Caki2 (cell line): ENCODE measurements at places on chromosomes 16 and 17.

GRCh38 chr17:78715000-78715771 lies 66.9 kb downstream of the CYTH1 start:
- DNase-seq = no peak

DNA sequence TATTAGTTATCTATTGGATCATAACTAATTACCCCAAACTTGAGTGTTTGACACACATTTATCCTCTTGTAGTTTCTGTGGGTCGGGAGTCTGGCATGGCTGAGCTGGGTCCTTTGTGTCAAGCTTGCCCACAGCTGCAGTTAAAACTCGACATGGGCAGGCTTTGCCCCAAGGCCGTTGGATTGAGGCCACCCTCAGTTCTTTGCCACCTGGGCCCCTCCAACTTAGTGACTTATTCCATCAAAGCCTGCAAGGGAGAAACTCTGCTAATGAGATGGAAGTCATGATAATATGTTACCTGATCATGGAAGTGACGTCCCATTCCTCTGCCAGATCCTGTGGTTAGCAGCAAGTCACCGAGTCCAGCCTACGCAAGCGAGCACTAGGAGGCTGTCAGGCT lies 17.2 kb downstream of the TBCD start:
- no peak for DNase-seq

DNA sequence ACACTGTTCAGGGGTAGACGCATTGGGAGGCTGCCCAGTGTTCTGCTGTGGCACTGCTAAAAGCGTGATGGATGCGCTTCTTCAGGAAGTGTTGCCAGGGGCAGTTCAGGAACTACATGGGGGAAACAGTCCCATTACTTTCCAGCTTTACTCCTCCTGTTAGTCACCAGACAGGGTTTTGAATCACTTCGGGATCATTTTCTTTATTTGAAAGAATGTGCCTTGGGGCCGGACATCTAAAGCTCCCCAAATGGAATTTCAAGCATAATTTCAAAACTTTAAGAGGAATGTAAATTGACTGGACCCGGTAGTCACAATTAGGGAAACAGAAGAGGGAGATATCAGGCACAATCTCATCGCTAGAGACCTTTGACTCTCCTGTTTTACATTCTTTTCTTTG lies 1.3 kb upstream of the KRTAP2-1 start:
- no peak for DNase-seq

DNA sequence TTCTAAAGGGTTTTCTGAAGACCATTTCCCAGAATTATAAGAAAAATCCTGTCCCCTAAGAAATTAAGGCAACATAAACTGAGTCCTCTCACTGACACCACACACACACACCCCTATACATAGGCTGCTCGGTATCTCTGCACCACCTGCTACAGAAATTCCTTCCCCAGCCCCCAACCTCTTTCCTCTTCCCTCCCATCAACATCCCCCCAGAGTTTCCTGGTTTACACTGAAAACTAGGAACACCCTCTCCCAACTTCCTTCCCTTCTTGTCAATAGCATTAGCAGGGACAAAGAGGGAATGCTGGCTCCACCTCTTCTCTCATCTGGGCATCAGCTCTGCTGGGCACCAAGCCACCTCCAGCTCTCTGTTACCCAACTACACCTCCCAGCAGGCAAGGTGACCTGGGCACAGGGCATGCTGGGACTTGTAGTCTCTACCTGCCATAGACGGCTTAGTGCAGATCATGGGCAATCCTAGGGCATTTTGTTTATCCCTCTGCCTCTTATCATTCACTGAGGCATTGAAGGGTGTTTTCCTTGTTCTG lies 15.7 kb downstream of the CAVIN1 start:
- peak; percentile 70 for DNase-seq

DNA sequence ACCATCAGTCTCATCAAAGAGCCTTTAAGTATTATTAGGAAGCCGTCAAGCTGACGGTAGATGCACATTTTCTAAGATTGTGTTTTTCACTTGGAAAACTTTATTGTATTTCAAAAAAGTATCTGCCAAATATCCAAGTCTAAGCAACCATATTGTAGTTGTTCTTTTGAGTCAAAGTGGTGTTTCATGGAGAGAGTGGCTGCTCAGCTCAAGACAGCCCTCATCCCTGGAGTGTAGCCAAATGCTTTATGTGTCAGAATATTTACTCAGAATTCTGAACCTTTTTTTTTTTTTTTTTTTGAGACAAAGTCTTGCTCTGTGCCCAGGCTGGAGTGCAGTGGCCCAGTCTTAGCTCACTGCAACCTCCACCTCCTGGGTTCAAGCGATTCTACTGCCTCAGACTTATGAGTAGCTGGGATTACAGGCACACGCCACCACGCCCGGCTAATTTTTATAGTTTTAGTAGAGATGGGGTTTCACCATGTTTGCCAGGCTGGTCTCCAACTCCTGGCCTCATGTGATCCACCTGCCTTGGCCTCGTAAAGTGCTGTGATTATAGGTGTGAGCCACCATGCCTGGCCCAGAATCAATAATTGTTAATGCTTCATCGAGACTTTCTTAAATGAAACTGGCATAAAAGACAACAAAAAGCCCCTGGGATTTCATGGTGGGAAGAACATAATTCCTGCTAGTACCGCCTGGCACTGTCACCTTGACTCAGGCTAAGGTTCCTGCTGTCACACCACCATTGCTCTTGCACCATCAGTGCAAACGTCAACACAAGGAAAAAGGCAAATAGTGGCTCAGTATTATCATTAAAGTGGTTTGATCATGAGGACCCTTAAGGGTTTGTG lies 45.5 kb downstream of the PRKCA start:
- DNase-seq = peak; percentile 50

DNA sequence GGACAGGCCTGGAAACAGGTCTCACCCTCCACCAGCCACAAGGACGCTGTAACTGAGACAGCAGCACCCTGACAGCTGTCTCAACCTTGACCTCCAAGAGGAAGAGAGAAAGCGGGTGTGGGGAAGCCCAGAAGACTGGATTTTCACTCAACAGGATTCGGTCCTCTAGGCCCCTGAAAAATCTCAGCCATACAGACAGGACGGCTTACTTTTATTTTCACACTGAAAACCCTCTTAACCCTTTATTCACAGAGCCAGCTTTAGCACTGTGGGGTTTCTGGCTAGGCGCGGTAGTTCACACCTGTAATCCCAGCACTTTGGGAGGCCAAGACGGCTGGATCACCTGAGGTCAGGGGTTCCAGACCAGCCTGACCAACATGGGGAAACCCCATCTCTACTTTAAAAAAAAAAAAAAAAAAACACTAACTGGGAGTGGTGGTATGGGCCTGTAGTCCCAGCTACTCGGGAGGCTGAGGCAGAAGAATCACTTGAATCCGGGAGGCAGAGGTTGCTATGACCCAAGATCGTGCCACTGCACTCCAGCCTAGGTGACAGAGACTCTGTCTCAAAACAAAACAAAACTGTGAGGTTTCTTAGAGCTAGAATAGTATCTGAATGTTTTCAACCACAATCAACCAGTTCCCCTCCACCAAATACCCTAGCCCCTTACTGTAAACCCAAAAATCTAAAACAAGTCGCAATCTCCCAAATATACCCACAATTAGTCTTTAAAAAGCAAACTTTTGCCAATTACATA lies 5.3 kb downstream of the ANKRD11 start:
- DNase-seq = no peak

GRCh38 chr16:2881783-2882649 lies 999 bp upstream of the FLYWCH2 start:
- DNase-seq = peak; percentile 30

GRCh38 chr17:9645851-9646545 lies 681 bp downstream of the USP43 start:
- peak; percentile 53 for DNase-seq
